ENCODE measurements at places on chromosomes 3 and 15.

DNA sequence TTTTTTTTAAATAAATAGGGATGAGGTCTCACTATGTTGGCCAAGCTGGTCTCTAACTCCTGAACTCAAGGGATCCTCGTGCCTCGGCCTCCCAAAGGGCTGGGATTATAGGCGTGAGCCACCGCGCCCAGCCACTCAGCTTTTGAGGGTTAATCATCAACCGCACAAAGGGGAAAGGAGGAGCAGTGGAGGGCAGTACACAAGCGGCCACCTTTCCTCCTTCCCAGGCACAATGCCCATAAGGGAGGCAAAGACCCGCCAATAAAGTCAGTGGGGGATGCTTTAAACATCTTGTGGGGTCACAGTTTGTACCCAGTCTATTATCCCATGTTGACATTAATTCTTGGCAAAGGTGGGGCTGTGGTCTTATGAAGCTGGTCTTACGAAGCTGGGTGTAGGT lies 32.4 kb downstream of the EHD4 start:
- DNase-seq = no peak

GRCh38 chr15:91685436-91685835 lies 168.1 kb upstream of the SLCO3A1 start:
- no peak for DNase-seq

GRCh38 chr3:30408105-30408557 lies 198.3 kb upstream of the TGFBR2 start:
- DNase-seq = no peak

- no peak for DNase-seq
Observed at GRCh38 chr3:60309539-60310268, 941.5 kb downstream of the FHIT start.

GRCh38 chr3:106425026-106425425 lies 556.2 kb upstream of the CBLB start:
- DNase-seq = no peak

GRCh38 chr15:59349680-59350420 lies 22.8 kb downstream of the MYO1E start:
- no peak for DNase-seq

DNA sequence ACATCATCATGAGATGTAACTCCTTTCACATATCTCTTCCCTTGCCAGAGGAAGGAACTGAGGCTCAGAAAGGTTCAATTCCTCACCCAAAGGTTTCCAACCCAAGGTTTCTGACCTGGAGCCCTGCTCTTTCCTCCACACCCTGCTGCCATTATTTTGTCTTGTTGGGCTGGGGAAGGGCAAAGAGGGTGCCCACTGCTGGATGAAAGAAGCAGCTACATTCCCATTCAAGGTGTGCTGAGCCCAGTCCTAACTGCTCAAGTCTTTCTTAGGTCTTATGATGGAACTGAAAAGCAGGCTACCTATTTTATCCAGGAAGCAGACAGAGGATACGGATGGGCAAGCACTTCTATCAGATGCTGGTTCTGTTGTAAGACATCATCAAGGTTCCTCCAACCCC lies 258.0 kb upstream of the CTDSPL start:
- no peak for DNase-seq

- DNase-seq = no peak
Observed at GRCh38 chr3:62203152-62203551, 170.2 kb downstream of the FEZF2 start.

DNA sequence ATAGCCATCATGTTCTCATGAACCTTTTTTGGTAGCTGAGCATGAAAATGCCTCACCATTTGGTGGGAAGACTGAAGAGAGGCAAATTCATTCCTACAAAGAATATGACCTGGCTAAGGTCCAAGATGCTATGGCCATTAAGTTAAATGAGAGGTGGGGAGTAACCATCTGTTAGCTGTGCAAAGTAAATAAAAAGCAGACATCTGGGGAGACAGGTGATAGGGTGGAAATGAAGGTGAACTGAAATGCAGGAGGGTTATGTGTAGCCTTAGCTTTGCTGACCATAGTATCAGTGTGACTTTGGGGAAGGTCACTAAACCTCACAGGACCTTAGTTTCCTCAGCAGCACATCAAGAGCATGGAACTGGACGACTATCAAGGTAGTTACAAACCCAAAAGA lies 111.0 kb upstream of the STRIT1 start:
- no peak for DNase-seq

DNA sequence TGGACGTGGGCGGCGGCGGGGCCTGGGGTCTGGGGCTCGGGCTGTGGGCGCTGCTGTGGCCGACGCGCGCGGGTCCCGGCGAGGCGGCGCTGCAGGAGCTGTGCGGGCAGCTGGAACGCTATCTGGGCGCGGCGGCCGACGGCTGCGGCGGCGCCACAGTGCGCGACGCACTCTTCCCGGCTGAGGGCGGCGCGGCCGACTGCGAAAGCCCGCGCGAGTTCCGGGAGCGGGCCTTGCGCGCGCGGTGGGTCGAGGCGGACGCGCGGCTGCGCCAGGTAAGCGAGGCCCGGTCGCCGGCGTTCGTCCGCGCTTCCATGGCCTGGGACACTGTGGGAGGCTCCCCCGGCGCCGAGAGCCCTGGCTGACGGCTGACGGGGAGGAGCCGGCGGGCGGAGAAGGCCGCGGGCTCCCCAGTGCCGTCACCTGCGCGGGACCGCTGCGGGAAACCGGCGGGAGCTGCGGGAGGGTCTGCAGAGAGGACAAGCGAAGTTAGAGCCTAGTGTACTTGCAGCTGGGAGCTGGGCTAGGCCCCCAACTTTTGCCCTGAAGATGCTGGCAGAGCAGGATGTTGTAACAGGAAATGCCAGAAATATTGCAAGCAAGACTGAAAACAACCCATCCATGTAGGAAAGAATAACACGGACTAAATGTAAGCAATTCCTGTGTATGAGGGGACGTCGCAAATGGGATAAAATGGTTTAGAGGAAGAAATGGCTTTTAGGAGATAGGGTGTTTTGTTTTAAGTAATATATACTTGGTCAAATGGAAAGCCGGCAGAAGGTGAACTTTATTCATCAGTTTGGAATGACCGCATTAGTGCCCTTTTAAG lies 847 bp downstream of the WHAMM start:
- peak; percentile 33 for DNase-seq

GRCh38 chr15:73928241-73928579 lies 1.9 kb downstream of the LOXL1 start:
- no peak for DNase-seq

GRCh38 chr3:16945330-16945729 lies 60.6 kb downstream of the PLCL2 start:
- DNase-seq = no peak

DNA sequence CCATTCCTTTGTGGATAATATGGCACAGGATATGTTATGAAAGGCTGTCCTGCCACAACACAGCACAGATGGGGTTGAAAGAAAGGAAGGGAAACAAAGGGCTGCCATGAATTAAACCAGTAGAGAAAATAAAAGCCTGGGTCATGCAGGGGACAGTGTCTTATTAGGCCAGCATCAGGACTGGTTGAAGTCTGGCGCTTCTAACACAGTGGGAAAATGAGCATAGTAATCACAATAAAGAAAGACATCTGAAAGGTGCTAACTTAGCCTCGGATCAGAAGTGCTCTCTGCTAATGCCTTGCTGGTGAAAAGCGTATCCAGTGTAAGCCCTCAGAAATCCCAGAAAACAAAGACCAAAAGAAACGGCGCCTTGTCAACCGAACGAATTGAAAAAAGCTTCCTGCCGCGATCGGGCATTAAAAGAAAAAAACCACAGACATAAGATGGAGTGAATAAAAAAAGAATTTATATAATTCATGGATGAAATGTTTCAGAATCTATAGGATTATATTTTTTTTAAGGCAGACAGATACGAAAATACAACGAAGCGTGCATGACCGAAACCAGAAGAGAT lies 566 bp upstream of the MKRN3 start:
- DNase-seq = no peak

GRCh38 chr15:64112073-64112772 lies 16.4 kb downstream of the SNX1 start:
- no peak for DNase-seq

DNA sequence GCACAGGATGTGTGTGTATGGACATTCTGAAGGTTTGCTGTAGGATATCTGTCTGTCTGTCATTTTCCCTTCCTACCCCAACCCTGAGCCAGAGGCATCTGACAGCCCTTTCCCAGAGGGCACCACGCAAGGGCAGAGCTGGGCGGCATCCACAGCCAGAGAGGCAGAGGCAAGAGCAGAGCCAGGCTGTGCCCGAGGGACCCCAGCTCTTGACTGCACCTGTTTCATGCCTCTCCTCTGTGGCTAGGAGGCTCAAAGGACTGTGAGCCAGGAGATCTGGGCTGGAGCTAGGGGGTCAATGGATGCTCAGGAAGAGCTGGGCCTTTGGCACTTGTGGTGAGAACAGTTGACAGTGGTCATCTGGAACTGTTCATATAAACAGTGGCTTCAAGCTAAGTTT lies 4.8 kb upstream of the APEH start:
- no peak for DNase-seq

GRCh38 chr3:21642433-21642832 lies 108.6 kb downstream of the ZNF385D start:
- DNase-seq = no peak

GRCh38 chr15:40407330-40407990 lies 1.9 kb downstream of the IVD start:
- no peak for DNase-seq
